ENCODE measurements at places on chromosomes 2 and 18.

DNA sequence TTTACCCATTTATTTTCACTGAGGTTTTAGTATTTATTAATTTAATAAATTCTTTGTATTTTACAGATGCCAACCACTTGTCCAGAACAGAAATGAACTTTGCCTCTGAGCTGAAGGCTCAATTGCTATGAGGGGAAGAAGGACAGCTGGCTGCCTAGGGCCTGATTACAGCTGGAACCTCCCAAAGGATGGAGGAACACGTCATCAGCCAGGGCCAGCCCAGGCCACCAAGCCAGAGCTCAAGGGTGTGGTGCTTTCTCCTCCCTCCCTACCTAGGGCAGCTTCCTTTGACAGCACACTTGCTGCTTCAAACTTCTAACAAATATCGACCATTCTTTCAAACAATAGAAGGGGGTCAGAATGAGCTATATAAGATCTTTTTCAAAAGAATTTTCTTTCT lies 19.7 kb upstream of the RIOK3 start:
- DNase-seq = no peak

GRCh38 chr2:96764253-96764637 lies 3.5 kb downstream of the CNNM4 start:
- DNase-seq = no peak

- DNase-seq = peak; percentile 71
Observed at GRCh38 chr2:97713296-97714083, at the start of gene ZAP70. TSS of gene ZAP70 (plus strand) at chr2:97713576. CDS start at chr2:97724037, 10,461 bp downstream.

DNA sequence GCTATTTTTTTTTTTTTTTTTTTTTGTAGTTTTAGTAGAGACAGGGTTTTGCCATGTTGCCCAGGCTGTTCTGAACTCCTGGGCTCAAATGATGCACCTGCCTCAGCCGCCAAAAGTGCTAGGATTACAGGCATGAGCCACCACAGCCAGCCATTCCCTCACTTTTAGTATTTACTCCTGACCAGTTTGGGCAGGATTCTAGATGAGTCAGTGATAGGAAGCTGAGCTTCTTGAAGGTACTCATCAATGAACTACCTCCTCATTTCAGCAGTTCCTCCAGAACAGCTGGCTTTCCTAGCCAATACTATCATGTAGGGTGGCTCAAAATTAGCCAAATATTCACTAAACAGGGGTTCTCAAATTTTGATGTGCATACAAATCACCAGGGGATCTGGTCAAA lies 57.2 kb downstream of the CYBRD1 start:
- DNase-seq = no peak
